NCI-H69 (cell line): ENCODE measurements at places on chromosomes 5 and 9.

DNA sequence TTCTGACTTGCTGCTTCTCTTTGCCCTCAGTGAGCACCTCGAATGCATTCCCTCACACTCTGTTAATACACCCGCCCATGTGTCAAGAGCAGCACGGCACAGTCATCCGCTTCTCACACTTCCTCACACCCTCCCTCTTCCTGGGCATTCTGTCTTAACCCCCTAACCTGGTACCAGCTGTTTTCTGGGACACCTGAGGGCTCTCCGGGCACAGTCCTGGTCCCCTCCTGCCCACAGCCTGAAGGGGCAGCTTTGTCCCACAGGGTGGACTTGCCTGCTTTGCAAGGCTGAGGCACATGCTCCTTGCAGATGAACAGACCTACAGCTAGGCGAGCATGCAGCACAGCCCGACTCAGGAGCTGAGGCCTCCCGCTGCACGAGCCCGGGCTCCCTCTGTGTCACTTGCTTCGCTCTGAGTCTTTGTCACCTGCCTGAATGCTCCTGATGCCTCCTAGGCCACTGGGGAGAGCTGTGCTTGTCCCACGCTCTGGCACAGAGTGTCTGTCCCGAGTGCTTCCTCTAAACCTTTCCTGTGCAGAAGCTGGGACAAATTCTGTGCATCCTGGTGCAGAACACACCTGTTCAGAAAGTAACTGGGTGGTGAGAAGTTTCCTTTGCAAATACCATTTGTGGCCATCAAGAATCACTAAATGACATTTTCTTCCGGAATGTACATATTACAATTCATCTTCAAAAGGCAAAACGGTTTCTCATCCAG is 47.8 kb downstream of the AHRR start:
- no peak for DNase-seq

- no peak for DNase-seq
Observed at GRCh38 chr5:157067005-157067404, 8.1 kb upstream of the HAVCR1 start.

GRCh38 chr9:110912419-110913291 is 125.6 kb downstream of the LPAR1 start:
- no peak for DNase-seq

GRCh38 chr5:175889910-175890684 is 18.7 kb downstream of the CPLX2 start:
- DNase-seq, result peak; percentile 88

GRCh38 chr9:121556580-121556979 is 56.9 kb upstream of the GGTA1 start:
- no peak for DNase-seq

DNA sequence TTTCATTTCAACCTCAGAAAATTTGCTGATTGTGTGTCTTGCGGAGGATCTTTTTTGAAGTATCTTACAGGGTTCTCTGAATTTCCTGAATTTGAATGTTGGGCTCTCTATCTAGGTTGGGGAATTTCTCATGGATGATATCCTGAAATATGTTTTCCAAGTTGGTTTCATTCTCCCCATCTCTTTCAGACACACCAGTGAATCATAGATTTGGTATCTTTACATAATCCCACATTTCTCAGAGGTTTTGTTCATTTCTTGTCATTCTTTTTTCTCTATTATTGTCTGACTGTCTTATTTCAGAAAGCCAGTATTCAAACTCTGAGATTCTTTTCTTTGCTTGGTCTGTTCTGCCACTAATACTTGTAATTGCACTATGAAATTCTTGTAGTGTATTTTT is 456.9 kb downstream of the PRELID2 start:
- no peak for DNase-seq

DNA sequence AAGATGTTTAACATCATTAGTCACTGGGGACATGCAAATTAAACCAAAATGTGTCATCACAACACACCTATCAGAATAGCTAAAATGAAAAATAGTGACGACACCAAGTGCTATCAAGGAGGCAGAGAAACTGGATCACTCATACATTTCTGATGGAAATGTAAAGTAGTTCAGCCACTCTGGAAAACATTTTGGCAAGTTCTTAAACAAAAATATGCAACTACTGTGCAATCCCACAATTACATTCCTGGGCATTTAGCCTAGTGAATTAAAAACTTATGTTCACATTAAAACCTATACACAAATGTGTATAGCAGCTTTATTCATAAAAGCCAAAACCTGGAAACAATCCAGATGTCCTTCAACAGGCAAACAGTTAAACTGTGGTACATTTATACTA is 53.1 kb downstream of the SVEP1 start:
- DNase-seq, result no peak

- no peak for DNase-seq
Observed at GRCh38 chr9:101403516-101404285, 5.0 kb downstream of the ZNF189 start.

GRCh38 chr5:148374690-148375360 is 8.9 kb upstream of the FBXO38 start:
- peak; percentile 79 for DNase-seq

DNA sequence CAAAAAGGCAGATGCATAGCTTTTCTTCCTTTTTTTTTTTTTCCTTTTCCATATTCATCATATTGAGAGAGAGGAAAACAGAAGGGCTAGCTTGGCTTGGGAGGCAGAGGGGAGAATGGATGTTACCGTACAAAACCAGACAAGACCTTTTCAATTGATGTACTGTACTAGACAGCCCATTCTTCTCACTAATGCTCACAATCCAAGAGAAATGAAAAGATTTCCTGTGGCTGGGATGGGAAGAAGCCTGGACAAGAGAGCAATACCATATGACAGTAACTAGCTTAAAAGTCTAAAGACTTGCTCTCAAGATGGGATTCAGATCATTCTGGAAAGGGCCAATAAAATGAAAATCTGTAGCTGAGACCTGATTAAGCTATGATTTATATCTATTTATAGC is 3.4 kb downstream of the CEMIP2 start:
- DNase-seq, result no peak

- DNase-seq, result no peak
Observed at GRCh38 chr5:43833961-43834360, 231.0 kb downstream of the NNT start.

- DNase-seq, result no peak
Observed at GRCh38 chr5:6604341-6604740, 28.5 kb downstream of the NSUN2 start.

GRCh38 chr9:19568946-19569345 is 160.1 kb downstream of the ACER2 start:
- peak; percentile 16 for DNase-seq

DNA sequence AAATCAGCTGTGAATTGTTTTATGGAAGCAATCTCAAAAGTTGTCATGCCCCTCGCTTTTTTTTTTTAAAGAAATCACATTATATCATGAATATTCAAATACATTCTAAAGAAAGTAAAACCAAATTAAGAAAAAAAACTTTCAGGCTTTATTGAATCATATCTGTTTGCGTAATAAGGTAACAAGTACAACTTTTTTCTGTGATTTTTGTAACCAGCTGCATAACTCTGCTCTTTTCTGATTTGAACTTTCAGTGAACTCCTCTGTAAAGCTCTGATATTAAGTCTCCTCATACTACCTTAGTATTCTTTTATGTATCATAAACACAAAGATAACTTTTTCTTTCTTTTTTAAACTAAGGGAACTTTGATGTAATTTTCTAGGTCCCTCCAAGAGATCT is 65.3 kb downstream of the CWC27 start:
- no peak for DNase-seq

DNA sequence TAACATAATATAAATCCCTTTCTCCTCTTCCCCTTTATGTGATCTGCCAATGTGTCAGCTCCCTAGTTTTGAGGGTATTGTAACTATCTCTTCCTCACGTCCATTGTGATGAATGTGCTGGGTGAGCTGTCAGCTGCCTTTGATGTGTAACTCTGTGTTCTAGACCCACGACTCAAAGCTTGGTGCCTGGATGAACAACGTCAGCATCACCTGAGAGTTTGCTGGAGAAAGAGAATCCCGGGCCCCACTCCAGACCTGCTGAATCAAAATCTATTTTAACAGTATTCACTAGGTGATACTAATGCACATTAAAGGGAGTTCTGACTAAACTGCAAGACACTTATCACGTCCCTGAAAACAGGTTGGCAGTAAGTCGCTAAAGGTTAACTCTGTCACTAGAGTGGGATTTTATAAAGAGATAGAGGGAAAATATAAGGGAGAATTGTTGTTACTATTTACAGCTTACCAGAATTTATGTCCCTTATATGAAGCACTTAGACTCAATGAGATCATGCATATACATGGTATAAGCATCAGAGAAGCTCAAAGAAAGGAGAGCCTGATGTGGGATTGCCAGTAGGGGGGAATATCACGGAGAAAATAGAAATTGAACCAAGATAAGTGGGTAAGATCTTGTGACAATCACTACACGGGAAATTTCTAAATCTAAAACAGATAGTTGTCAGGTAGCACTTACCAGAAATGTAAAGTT is 423.8 kb upstream of the SLC30A5 start:
- DNase-seq, result no peak

GRCh38 chr9:27131731-27132130 is 22.7 kb downstream of the TEK start:
- no peak for DNase-seq

- no peak for DNase-seq
Observed at GRCh38 chr9:79433703-79434102, 138.1 kb upstream of the TLE4 start.

GRCh38 chr9:4939118-4939561 is 45.9 kb upstream of the JAK2 start:
- DNase-seq, result no peak

GRCh38 chr9:104746798-104747197 is 685 bp upstream of the NIPSNAP3A start:
- DNase-seq, result peak; percentile 44

GRCh38 chr5:161865510-161865909 is 17.6 kb downstream of the GABRA1 start:
- no peak for DNase-seq

DNA sequence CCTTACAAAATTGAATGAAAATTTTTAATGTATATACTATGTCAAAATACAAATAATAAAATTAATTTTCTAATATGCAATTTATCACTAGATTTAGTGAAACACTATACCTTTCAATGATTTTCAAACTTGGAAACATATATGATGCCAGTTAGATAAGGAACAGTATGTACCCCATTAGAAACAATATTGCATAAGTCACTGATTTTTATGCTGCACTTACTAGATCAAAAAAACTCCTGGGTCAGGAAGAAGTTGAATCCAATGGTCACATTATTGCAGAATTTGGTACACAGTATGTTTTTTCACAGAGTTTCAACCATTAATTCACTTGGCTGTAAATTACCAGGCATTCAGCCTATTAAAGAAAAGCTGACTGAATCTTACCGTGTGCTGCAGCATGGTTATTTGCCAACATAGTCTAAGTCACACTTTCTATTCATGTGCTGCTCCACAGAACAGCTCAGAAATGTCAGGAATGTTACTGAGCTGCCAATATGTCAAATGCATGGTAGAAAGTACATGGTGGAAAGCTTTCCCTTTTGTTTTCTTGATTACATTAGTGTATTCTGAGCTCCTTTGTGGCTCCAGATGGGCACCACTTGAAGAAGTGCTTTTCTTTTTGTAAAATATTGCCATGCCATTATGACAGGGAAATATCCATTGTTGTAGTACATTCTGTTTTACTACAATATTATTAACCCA is 9.9 kb upstream of the PRR16 start:
- no peak for DNase-seq

DNA sequence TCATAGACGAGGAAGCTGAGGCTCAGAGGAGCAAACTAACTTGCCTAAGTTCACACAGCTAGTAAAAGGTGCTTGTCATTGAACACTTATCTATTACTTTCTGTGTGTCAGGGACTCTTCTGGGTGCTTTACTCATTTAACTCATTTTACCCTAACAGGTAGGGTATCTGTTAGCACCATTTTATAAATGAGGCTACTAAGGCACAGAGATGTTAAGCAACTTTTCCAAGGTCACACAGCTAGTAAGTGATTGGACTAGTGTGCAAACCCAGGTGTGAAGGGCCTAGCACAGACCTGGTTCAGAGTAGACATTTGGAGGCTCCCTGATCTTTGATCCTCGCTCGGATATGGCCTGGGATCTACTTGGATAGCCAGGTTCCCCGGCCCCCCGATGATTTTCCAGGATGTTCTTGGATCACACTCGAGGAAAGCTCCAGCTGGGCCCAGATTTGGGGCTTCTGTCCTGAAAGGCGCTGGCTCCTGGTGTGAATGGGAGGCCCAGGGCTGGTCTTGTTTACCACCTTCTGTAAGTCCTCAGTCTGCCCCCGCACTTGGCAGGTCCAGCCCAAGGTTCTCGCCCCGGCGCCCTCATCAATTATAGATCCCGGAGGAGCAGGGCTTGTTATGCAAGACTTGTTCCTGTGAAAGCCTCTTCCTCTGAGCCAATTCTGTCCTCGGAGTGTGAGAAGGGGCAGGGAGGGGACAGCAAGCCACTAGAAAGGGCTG is 37.5 kb downstream of the GSN start:
- DNase-seq, result peak; percentile 5

GRCh38 chr5:54645882-54646355 is 128.4 kb downstream of the SNX18 start:
- no peak for DNase-seq

DNA sequence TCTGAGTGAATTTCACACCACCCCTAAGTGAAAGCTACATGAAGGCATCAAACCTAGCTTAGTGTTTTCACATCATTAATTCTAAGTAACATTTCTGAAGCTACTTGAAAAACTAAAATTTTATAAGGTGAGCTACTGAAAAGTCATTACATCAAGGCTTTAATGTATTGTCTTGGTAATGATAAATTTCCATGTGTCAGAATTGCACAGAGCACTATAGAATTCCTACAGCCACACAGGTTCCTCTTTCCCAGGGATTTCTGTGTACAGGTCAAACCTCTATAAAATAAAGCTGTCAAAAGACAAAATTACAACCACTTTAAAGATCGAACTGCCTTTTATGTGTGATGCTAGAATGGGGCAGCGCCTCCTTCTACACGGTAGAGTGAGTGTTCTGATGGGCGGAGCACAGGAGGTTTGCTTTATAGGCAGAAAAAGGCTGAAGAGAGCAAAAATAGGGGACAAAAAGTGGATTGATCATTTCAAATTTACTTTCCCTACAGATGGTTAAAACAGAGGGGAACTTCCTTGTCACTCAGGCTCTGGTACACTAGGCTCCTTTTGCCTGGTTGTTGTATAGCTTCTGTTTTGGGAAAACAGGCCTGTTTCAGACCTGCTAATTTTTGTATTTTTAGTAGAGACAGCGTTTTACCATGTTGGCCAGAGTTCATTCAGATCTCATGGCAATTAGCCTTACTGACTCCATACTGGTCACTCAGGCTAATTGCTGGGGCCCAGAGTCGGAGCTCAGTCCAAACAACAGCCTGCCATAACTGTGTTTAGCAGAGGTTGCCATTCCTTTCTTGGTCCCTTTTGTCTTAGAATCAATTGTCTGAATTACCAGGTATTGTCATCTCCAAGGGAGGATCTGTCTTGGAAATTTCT is 102.5 kb upstream of the BASP1 start:
- no peak for DNase-seq

- peak; percentile 79 for DNase-seq
Observed at GRCh38 chr5:51986733-51987132, 603.5 kb downstream of the ISL1 start.

DNA sequence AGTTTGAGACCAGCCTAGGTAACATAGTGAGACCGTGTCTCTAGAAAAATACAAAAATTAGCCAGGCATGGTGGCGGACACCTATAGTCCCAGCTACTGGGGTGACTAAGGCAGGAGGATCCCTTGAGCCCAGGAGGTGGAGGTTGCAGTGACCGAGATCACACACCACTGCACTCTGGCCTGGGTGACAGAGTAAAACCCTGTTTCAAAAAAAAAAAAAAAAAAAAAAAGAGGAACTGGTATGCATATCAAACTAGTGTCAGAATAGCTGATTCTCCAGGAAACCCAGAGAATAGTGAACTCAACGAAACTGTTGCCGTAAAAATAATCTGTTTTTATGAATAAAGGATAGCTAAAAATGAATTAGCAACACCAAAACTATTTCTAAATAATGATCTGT is 126.6 kb upstream of the BASP1 start:
- no peak for DNase-seq
